T-cell (primary cell): ENCODE measurements at places on chromosomes 1 and 21. TPM values are rescaled to one million over a fixed set of nuclear protein-coding genes. Genes with fewer than 3 reads are reported as not detected.

The TAL1 gene
- total RNA-seq: 0.44 TPM

The IGSF5 gene
- not detected for total RNA-seq

The GCSAML gene
- total RNA-seq: not detected

The GLIS1 gene
- not detected for total RNA-seq

The CAP1 gene
- total RNA-seq: 293 TPM

The JAM2 gene
- not detected for total RNA-seq

The ACP6 gene
- 21.5 TPM for total RNA-seq

GRCh38 chr1:182978151-182978853 is 25.3 kb upstream of the SHCBP1L start:
- H3K27ac ChIP-seq: no peak overlapping the region
- no peaks in the 10 kb centered on the region for H3K36me3 ChIP-seq
- H3K4me3 ChIP-seq: no peak overlapping the region
- DNase-seq: no peak
- no peaks in the 10 kb centered on the region for H3K4me1 ChIP-seq

DNA sequence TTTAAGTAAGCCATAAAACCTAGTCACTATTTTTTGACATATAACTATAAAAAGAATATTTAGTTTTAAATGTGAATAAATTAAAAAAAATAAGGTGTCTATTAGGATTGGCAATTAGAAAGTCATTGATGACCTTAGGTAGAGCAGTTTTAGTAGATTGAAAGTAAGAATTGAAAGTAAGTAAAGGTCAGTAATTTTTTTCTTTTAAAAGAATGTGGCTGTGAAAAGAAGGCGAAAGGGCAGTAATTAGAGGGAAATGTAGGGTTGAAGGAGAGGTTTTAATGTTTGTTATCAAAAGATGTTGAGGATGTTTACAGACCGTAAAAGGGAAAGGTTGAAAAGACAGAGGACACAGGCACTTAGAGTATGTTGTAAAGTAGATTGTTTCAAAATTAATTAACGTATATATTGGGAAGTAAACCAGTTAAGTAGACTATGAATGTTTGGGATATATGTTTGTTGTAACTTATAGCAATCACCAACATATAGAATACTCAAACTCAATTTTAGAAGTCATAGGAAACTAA is 41.0 kb downstream of the ZFYVE9 start:
- no peaks in the 10 kb centered on the region for H3K27me3 ChIP-seq
- H3K36me3 ChIP-seq: no peaks in the 10 kb centered on the region
- H3K4me3 ChIP-seq: no peak overlapping the region
- no peak overlapping the region for H3K27ac ChIP-seq

DNA sequence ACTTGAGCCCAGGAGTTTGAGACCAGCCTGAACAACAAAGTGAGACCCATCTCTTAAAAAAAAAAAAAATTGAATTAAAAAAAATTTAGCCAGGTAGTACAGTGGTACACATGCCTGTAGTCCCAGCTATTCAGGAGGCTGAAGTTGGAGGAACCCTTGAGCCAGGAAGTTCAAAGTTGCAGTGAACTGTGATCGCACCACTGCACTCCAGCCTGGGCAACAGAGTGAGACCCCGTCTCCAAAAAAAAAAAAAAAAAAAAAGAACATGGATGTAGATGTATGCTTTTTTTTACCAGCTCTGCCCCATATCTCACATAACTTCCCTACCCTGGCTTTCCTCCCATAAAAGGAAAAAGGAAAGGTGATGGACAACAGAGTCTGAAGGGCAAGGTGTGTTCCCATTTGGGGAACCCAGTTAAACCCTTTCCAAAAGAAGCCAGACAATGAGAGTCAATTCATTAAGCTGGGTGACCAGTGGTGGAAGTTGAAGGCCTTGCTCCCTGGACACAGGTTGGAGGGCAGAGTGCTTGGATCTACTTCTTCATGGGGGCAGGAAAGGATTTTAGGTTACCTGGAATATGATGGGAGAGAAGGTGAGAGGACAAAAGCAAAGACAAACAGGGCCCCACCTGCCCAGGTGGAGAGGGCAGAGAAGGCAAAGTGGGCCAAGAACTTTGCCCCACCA is 2.9 kb downstream of the KRTCAP2 start:
- H3K4me3 ChIP-seq: no peak overlapping the region
- peaks cover 11% of the 10 kb centered on the region for H3K27me3 ChIP-seq
- no peak overlapping the region for H3K27ac ChIP-seq

DNA sequence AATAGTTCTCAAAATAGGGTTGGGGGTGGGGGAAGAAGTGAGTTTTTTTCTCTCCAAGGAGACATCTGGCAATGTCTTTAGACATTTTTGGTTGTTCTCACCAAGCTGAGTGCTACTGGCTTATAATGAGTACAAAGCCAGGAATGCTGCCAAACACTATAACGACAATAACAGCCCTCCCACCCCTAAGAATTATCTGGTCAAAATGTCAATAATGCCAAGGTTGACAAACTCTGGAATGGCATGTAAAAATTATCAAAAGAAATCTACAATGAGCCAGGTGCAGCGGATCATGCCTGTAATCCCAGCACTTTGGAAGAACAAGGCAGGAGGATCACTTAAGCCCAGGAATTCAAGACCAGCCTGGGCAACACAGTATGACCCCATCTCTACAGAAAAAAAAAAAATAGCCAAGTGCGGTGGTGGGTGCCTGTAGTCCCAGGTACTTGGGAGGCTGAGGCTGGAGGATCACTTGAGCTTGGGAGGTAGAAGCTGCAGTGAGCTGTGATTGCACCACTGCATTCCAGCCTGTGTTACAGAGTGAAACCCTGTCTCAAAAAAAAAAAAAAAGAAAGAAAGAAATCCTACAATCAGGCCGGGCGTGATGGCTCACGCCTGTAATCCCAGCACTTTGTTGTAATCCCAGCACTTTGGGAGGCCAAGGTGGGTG is 2.5 kb downstream of the ATP5PF start:
- H3K27ac ChIP-seq: no peak overlapping the region
- no peaks in the 10 kb centered on the region for H3K27me3 ChIP-seq
- no peak for DNase-seq
- H3K36me3 ChIP-seq: peaks cover 28% of the 10 kb centered on the region
- no peak overlapping the region for H3K4me3 ChIP-seq

DNA sequence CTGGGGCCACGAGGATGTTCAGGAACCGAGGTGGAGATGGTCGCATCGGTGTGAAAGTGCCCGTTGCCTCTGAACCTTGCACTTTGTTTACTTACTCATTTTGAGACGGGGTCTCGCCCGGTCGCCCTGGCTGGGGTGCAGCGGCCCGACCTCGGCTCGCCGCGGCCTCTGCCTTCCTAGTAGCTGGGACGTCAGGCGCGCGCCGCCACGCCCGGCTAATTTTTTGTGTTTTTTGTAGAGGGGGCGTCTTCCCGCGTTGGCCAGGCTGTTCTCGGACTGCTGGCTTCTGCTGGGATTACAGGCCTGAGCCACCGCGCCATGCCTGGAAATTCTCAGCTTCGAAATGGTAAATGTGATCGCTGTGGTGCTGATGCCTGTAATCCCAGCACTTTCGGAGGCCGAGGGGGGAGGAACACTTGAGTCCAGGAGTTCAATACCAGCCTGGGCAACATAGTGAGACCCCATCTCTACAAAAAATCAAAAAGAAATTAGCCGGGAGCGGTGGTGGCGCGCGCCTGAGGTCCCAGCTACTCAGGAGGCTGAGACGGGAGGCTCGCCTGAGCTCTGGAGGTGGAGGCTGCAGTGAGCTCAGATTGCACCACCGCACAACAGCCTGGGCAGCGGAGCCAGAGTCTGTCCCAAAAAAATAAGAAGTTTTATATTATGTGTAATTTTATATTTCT is 684 bp upstream of the MRPL20 start:
- H3K4me1 ChIP-seq: peaks cover 40% of the 10 kb centered on the region
- peaks cover 4% of the 10 kb centered on the region for H3K36me3 ChIP-seq
- peak overlapping the region; percentile 67 for H3K27ac ChIP-seq
- DNase-seq: no peak

DNA sequence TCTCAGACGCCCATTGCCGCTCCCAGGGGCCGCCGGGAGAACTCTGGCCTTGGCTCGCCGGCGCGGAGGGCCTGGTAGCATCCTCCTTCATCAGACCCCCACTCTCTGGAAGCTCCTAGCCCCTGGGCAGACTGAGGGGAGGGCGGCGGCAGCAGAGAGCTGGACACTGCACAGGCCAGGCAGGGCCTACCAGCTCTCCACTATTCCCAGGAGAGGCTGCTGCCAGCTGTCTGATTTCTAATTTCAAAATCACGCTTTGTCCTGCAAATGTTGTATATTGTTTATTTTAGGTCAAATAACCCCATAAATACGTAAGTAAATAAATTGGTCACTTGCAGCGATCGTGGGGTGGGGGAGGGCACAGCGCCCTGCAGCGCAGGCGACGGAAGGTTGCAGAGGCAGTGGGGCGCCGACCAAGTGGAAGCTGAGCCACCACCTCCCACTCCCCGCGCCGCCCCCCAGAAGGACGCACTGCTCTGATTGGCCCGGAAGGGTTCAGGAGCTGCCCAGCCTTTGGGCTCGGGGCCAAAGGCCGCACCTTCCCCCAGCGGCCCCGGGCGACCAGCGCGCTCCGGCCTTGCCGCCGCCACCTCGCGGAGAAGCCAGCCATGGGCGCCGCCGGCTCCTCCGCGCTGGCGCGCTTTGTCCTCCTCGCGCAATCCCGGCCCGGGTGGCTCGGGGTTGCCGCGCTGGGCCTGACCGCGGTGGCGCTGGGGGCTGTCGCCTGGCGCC is at the start of gene MTARC1:
TSS of gene MTARC1 (plus strand) at position 577 of the 732 bp plus-strand sequence. CDS start at position 609, 32 bp downstream.
- H3K27ac ChIP-seq: no peak within 1 kb of the TSS
- peak within 1 kb of the TSS; percentile 32 for H3K4me3 ChIP-seq
- peaks cover 6% of the 10 kb centered on the region for H3K27me3 ChIP-seq
- DNase-seq: no peak

DNA sequence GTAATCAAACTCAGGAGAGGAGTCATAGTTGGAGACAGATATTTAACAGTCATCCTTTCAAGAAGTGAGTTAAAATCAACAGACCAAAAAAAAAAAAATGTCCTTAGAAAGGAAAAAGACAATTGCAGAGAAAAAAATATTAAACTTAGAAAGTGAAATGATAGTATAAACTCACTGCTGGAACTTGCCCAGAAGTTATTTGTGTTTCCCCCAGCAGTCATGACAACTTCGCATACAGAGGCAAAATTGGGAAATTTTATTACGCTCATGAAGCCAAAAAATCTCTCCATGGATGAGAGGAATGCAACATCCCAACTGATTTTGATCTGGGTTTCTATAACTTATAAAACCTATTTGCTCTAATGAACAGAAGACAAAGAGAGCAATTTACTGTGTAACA is 198.2 kb downstream of the LRRC7 start:
- H3K4me1 ChIP-seq: no peaks in the 10 kb centered on the region
- no peaks in the 10 kb centered on the region for H3K36me3 ChIP-seq
- H3K27ac ChIP-seq: no peak overlapping the region

DNA sequence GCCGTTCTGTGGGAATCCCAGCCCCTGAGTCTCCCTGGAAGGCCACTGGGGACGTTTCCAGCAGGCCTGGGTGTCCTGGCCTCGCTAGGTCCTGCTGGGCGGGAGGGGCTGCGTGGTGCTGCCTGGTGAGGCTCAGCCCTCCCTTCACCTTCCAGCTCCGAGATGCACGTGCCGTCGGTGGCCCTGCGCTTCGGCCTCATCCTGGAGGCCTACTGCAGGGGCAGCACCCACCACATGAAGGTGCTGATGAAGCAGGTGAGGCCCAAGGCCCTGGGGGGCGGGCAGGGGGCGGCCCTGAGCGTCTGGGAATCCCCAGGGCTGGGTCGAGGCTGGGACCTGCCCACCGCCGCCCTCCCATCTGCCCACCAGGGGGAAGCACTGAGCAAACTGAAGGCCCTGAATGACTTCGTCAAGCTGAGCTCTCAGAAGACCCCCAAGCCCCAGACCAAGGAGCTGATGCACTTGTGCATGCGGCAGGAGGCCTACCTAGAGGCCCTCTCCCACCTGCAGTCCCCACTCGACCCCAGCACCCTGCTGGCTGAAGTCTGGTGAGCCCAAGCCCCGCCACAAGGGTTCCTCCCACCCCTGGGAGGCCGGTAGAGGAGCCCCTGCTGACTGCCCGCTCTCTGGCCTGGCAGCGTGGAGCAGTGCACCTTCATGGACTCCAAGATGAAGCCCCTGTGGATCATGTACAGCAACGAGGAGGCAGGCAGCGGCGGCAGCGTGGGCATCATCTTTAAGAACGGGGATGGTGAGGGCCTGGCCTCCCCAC is 70.3 kb downstream of the PIK3CD start:
- no peak overlapping the region for H3K4me3 ChIP-seq
- DNase-seq: peak; percentile 76
- H3K4me1 ChIP-seq: peaks cover 98% of the 10 kb centered on the region
- H3K36me3 ChIP-seq: peaks cover 80% of the 10 kb centered on the region
- H3K27ac ChIP-seq: peak overlapping the region; percentile 75

- H3K27ac ChIP-seq: no peak overlapping the region
- peaks cover 15% of the 10 kb centered on the region for H3K4me1 ChIP-seq
- peaks cover 54% of the 10 kb centered on the region for H3K36me3 ChIP-seq
- H3K4me3 ChIP-seq: no peak overlapping the region
- DNase-seq: no peak
- H3K27me3 ChIP-seq: no peaks in the 10 kb centered on the region
These were observed 173.0 kb downstream of the VPS13D start for GRCh38 chr1:12402842-12403241.

DNA sequence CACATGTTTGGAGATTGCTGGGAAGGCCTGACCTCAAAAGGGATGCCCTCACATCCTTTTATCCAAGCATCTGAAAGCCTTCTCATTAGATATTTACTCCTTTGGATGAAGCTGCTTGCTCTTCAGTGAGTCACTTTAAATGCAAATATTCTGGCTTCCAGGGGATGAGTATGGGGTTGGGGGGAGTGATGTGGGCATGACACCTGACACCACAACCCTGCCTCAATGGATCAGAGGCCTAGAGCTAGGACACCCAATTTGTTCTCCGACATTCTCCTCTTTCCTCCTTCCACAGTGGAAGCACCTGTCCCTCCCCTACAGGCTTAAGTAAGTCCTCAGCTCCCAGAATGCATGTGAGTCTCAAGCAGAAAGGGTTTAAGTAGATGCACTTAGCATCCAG is 238.3 kb downstream of the OMA1 start:
- no peak overlapping the region for H3K4me3 ChIP-seq
- H3K27ac ChIP-seq: no peak overlapping the region
- H3K36me3 ChIP-seq: no peaks in the 10 kb centered on the region
- no peaks in the 10 kb centered on the region for H3K27me3 ChIP-seq
- no peaks in the 10 kb centered on the region for H3K4me1 ChIP-seq

DNA sequence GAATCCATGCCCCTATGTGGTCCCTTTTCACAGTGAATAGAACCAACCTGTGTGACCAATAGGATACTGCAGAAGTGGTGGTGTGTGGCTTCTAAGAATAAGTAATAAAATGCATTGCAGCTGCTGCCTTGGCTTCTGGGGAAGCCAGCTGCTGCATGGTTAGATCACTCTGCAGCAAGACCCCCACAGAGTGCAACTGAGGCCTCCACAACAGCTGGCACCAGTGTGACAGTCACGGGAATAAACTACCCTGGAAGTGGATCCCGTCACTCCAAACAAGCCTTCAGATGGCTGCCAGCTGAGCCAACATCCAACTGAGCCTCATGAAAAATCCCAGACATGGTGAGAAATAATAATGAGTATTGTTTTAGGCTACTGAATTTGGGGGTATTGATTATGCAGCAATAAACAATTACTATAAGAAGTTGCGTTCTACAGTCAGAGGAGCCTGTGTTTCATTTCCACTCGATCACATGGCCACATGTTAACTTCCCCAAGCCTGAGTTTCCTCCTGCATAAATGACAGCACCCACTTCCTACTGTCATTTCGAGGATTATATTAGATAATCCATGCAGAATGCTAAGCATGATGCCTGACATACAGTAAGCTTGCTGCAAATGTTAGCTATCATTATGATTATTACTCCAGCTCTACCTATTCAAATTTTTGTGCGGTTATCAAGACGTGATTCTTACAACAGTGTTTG is 20.8 kb upstream of the COG2 start:
- no peak overlapping the region for H3K4me3 ChIP-seq
- H3K27me3 ChIP-seq: peaks cover 25% of the 10 kb centered on the region
- no peaks in the 10 kb centered on the region for H3K4me1 ChIP-seq

GRCh38 chr1:210239349-210240111 is 6.9 kb downstream of the SERTAD4 start:
- no peak overlapping the region for H3K27ac ChIP-seq
- H3K36me3 ChIP-seq: no peaks in the 10 kb centered on the region
- no peak for DNase-seq
- H3K4me1 ChIP-seq: no peaks in the 10 kb centered on the region
